ENCODE measurements at places on chromosomes 3 and 15.

GRCh38 chr3:100975714-100976113 is 17.5 kb downstream of the ABI3BP start:
- DNase-seq = no peak

- no peak for DNase-seq
Observed at GRCh38 chr3:127275287-127275781, 12.5 kb downstream of the PRR20G start.

- no peak for DNase-seq
Observed at GRCh38 chr15:85458764-85459163, 78.4 kb downstream of the AKAP13 start.

DNA sequence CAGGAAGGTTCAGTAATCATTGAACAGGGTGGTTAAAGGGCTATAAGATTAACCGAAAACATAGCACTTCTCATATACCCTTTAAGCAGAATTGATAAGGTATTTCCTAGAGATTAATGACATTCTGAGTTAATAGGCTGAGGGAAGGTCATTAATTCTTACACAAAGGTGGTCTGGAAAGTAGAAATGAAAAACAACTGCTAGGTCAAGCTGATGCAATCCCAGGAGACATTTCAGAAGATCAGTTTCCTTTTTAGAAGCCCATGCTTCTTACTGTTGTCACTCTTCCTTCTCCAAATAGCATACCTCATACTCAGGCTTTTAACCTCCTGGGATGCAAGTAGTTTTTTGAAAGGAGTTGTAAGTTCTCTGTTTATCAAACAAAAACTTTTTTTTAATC is 8.8 kb downstream of the FILIP1L start:
- DNase-seq = peak; percentile 80

GRCh38 chr3:28835751-28836150 is 445.1 kb upstream of the RBMS3 start:
- DNase-seq = no peak

- DNase-seq = peak; percentile 52
Observed at GRCh38 chr15:22978691-22979237, 1.4 kb downstream of the CYFIP1 start.

- DNase-seq = no peak
Observed at GRCh38 chr3:181358060-181358459, 353.7 kb upstream of the SOX2 start.

DNA sequence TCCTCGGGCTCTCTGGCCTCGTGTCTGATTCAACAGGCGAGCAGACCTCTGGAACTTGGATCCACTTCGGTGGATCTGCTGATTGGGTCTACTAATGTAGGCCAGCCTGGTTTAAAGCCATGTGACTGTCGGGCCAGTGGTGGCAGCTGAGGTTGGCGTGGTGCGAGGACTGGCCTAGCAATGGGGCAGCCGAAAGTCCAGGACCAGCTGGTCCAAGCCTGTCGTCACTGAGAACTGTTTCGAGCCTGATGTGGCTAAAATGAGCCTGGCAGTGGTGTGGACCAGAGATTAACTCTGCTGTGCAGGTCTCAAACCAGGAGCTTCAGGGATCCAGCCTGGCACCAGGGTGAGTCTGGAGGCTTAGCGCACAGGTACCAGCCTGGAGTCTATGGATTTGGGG is 56.4 kb upstream of the ROBO1 start:
- no peak for DNase-seq

GRCh38 chr3:105448338-105448982 is 81.8 kb downstream of the ALCAM start:
- DNase-seq = peak; percentile 38

DNA sequence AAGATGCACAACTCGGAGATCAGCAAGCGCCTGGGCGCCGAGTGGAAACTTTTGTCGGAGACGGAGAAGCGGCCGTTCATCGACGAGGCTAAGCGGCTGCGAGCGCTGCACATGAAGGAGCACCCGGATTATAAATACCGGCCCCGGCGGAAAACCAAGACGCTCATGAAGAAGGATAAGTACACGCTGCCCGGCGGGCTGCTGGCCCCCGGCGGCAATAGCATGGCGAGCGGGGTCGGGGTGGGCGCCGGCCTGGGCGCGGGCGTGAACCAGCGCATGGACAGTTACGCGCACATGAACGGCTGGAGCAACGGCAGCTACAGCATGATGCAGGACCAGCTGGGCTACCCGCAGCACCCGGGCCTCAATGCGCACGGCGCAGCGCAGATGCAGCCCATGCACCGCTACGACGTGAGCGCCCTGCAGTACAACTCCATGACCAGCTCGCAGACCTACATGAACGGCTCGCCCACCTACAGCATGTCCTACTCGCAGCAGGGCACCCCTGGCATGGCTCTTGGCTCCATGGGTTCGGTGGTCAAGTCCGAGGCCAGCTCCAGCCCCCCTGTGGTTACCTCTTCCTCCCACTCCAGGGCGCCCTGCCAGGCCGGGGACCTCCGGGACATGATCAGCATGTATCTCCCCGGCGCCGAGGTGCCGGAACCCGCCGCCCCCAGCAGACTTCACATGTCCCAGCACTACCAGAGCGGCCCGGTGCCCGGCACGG is 991 bp downstream of the SOX2 start:
- no peak for DNase-seq

DNA sequence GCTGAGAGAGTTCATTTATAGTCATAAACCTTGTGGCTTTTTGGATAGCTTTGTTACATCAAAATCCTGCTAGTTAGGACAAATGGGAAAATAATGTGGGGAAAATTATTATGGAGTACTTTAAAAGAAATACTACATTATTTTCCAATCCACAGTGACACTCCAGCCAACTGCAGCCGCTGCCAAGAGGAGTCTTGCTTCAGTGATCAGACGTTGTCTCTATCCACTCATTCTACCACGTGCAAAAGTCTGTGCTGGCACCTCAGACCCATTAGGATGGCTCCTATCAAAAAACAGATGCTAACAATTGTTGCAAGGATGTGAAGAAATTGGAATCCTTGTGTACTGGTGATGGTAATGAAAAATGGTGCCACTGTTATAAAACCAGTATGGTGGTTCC is 128.6 kb upstream of the IQSEC1 start:
- no peak for DNase-seq

DNA sequence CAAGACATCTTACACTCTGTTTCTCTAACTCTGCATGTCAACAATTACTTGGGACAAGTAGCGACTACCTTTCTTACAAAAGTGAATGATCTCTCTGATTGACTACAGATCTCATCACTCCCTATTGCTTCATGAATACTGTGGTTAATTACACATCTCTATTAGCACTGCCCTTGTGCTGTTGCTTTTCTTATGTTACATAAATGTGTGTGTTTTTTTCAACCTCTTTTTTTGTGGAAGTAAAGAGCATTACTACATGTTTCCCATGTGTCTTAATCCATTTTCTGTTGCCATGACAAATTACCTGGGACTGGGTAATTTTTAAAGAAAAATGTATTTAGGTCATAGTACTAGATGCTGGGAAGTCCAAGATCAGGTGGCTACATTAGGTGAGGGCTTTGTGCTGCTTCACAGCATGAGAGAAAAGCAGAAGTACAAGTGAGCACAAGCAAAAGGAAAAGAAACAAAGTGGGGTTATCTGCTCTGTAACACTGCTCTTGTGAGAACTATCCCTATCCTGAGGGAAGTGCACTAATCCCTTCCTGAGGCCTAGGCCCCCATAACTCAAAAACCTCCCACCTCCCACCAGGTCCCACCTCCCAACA is 298.2 kb upstream of the SATB1 start:
- DNase-seq = peak; percentile 9

DNA sequence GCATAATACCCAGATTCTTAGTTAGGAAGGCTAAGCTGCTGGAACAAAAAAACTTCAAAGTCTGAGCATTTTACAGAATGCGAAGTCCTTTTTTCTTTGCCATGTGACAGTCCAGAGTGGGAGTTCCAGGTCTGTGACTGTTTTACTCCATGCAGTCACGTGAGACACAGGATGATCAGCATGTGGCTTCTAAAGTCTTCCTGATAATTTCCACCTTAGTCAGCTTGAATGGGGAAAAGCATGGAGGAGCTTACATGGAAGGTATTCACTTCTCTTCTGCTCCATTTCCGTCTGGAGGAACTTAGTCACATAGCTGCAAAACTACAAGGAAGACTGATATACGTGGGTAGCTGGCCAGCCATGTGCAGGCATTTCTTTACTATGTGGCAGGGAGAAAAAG is 1.7 kb downstream of the SNTN start:
- DNase-seq = no peak

DNA sequence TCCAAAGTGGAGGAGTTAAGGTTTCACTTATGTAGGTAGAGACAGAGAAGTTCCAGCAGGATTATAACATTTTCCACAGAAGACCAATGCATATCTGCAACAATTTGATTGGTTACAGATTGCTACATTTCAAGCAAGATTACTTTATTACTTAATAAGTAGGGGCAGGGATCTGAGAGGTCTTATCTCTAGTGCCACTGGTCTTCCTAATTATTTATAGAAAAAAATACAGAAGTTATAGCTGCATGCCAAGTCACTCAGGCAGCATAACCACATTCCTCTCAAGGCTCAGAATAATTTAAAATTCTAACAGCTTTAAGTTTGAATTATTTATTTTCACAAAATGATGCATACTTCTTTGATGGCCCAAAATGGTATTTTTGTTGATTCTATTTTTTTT is 30.5 kb downstream of the RAD54L2 start:
- DNase-seq = no peak

DNA sequence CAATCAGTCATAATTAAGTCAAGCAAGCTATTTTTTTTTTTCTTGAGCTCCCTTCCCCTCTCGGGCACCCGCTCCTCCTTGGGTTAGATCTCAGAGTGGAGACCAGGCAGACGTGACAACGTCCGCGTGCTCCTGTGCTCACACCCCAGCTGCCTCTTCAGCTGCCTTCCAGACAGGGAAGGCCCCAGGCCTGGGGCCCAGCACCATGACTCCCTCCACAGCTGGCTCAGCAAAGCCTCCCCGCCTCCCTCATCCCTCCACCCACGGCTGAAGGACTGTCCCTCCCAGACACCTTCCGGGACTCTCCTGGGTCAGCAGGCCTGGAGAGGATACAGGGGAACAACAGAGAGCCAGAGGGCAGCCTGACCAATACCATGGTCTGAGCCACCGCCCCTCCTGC is 87.9 kb upstream of the LINGO1 start:
- no peak for DNase-seq

DNA sequence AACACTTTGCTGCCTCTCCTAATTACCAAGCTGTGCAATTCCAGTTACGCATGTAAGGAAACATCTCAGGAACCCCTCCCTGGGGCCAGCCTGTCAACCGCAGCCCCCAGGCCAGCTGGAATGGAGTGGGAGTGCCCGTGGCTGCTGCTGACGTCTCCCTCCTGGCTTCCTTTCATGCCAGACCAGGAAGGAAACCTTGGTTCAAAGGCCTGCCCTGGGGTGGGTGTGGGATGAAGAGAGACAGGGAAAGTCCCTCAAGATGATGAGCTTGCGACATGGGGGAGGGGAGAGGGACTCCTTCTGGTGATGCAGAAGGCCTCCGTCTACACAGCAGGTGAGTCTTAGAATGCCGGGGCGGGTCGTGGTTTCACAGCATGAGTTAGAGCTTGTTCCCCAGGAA is 11.4 kb upstream of the CYP11A1 start:
- DNase-seq = no peak
